Neuronal stem cell (in vitro differentiated cells): ENCODE measurements at places on chromosomes 2 and 18.

GRCh38 chr2:20135631-20136050 is 84.2 kb upstream of the LAPTM4A start:
- peak; percentile 36 for DNase-seq

DNA sequence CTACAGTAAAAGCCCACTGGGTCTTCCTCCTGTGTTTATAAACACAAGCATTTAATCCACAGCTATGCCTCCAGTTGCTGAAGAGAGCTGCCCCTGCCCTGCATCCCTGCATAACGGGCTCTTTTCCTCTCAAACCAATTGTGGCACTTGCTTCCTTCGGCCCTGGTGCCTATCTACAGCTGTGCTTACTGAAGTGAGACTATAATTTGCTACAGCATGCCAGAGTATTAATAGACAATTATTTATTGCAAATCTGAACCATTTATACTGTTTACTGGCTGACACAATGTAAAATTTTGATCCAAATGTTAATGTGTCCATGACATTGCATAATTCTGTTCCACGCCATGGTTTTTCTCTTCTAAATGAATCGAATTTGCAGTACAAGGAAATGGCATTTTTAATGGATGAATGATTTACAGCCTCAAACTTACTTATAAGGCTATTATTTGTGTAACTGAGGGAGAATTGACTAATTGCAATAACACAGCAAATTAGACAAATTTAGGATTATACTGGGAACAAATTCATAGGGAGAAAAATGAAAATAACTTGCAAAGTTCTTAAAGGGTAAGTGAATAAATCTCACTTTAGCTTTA is 457.0 kb upstream of the HNRNPA3 start:
- DNase-seq = no peak

DNA sequence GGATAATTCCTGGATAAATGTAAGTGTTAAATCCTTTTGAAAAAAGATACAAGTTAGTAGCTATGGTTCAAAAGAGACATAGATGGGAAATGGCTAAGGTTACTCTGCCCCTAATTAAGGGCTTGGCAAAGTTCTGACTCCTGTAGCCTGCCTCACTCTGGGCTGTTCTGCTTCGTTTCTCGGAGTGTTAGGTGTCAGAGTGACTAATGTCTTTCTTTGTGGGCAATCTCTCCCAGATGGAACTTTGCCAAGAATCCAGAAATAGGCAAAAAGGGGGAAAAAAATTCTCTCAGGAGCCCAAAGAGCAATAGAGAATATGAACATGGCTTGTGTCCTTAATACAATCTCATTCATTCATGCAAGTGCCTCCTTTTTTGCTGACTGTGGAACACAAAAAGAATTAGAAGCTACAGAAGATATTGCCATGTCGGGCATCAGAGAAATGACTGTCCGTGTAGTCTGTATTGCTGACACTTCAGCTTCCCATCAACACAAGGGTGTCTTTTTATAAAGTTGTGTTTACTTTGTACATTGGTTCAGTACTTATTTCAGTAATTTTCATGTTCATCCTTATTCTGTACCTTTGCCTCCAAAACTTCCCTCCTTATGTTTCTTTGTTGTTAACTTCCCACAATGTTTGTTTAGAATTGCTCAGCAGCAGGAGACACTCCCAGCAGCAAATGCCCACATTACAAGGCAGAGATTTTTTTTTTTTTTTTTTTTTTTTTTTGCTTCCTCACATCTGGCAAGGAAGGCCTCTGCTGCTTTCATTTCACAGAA is 134.0 kb downstream of the FTCDNL1 start:
- DNase-seq = no peak

GRCh38 chr2:26560892-26561291 is 80.3 kb downstream of the CIB4 start:
- DNase-seq = no peak

GRCh38 chr18:48693625-48694262 is 154.9 kb downstream of the CTIF start:
- DNase-seq = no peak

DNA sequence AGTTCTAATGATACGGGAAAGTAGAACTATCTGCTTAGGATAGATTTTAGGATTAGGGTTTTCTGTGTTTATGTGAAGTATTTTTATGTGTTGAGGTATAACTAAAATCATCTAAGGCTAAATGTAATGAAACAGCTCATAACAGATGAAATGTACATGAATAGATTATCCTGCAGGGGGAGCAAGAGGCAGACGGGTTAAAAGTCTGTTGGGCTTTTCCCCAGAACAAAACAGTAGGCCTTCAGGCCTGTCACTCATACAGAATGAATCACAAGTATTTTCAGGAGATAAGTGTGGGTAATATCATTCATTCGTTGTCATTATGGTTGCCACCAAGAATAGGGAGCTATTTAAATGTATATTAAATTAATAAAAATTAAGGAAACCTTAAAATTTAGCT is 107.9 kb upstream of the IL1R2 start:
- peak; percentile 6 for DNase-seq

GRCh38 chr2:176139661-176140512 is 10.4 kb downstream of the HOXD8 start:
- DNase-seq = no peak

DNA sequence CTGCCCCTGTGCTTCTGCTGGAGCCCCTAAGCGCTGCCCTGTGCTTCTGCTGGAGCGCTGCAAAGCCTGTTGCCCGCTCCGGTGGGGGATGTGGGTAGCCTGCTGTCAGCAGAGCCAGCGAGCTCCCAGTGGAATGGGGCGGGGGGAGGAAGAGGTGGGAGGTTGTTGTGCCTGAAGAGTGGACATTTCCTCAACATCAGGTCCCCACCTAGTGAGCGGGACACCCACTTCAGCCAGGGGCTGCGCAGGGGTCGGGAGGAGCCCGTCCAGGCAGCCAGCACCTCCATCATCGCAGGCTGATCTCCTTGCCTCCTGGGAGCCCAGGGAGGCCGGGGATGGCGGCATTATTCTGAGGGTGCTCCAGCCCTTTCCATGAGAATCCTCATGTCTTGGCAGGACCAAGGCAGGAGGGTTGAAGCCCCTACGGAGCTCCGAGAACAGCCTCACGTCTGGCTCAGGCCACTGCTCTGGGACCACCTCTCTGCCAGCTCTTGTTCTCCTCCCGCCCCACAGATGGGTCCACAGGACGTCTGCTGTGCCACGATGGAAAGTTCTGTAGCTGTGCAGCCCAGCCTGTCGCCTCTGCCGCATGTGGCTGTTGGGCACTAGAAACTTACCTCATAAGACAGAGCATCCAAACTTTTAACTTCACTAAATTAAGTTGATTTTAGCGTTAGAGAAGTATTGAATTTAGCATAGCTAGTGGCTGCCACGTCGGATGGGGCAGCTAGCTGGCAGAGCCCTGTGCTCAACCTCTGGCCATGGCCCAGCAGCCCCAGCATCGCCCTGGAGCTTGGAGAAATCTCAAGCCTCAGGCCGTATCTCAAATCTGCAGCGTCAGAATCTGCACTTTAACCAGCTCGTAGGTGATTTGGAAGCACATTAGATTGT is 1.9 kb upstream of the ALLC start:
- DNase-seq = no peak

- DNase-seq = no peak
Observed at GRCh38 chr2:4486971-4487370, 783.6 kb downstream of the DCDC2C start.

DNA sequence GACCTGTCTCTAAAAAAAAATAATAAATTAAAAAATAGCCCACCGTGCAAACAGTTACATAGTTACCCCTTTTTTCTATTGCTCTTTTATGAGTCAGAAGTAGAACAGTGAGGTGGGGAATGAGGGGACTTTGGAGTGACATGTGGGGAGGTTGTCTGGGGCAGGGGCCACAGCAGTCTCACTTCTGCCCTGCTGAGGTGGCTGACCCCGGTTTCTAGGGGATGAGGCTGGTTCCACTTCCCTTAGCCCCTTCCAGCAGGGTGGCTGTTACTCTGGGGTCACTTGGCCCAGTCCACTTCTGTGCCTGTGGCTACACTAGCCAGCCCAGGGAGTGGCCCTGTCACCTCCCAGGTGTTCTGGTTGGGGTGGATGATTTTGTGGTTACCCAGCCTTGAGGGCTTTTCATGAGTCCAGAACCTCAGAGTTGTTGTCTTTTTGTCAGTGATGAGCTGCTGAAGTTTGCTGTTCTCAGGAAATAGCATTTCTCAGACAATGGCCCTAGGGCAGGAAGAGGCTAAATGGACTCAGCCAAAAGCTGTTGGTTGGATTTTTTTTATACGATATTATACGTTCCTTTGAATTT is 28.0 kb upstream of the SCLY start:
- no peak for DNase-seq

DNA sequence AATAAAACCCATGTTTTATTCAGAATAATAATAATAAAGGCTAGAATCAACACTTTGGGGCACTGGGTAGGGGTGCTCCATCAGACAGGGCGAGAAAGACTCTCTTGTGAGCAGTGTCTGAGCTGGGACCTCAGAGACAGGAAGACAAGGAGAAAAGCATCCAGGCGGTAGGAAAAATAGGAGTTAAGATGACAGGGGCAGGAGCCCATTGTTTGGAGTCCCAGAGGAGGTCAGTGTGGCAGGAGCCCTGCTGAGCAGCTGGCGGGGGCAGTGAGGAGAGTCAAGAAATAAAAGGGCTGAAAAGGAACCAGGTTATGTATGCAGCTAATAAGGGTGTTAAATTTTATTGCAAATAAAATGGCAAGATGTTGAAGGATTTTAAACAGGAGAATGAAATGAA is 457.4 kb downstream of the FBXO15 start:
- DNase-seq = peak; percentile 42

- DNase-seq = no peak
Observed at GRCh38 chr18:5173646-5174045, 23.4 kb downstream of the AKAIN1 start.
